ENCODE measurements at places on chromosomes 7 and 10. TPM values are rescaled to one million over a fixed set of nuclear protein-coding genes. Genes with fewer than 3 reads are reported as not detected.
A peak's percentile ranks its signal among the peaks of the same experiment; 100 is the strongest.

DNA sequence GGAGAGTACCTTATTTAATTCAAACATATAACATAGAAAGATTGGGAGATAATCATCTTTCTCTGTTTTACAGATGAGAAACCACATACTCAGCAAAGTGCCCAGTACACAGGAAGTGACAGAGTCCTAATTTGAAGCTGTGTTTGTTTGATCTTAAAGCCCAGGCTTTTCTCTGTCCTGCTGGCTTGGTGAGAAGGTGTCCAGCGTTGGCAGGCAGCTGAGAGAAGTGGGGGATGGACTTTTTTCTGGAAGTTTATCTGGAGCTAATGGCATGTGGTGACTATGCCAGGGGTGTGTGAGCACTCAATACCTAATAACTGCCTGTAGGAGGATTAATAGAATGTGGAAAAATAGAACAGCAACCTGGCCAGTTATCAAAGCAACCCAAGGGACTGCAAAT, 60.8 kb downstream of the NPSR1 start:
- no peak for DNase-seq

- DNase-seq = peak; percentile 5
These were observed 4.8 kb upstream of the EVX1 start for GRCh38 chr7:27237735-27238334.

GHRHR gene
- not detected for polyA plus RNA-seq

CALML5 gene
- polyA plus RNA-seq = not detected

NEUROD6 gene
- polyA plus RNA-seq = not detected

DNA sequence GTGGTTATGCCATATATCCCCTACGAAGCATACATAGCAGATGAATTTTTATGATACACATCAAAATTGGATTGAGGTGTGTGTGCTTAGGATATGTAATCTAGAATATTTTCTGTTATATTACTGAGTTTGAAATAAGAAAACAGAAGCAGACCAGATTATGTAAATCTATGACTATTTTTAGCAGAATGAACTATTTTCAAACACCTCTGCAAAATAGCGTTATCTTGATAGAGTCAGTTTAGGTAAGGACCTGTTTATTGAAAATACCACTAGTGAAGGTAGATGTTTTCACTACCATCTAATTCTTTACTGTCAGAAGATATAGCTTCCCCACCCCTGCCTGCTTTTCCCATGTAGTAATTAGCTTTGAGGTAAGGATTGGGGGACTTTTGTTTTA, 9.1 kb downstream of the LANCL2 start:
- no peak for DNase-seq

GRCh38 chr7:111903797-111904196, 302.4 kb downstream of the DOCK4 start:
- no peak for DNase-seq

AGAP9 gene
- 10.0 TPM for polyA plus RNA-seq

DNA sequence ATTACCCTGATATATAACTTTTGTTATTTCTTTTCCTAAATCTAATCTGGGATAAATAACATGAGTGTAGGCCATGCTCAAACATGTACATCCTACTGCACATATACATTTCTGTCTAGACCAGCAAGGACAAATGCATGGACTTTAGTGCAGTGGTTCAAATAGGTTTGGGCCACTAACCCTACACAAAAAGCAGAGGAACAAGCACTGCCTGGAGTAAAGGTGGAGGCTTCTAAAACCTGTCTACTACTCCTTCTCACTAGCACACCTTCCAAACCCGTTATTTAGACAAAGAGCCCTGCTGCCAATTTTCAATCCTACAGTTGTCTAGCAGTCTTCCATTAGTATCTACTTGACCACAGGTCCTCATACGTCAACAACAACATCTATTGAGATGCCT, 34.8 kb downstream of the SGCE start:
- DNase-seq = no peak

- no peak for DNase-seq
These were observed 17.2 kb upstream of the FAM170B start for GRCh38 chr10:49151025-49151445.

GET4 gene
- polyA plus RNA-seq = 30.9 TPM

TMEM213 gene
- polyA plus RNA-seq = not detected

DNA sequence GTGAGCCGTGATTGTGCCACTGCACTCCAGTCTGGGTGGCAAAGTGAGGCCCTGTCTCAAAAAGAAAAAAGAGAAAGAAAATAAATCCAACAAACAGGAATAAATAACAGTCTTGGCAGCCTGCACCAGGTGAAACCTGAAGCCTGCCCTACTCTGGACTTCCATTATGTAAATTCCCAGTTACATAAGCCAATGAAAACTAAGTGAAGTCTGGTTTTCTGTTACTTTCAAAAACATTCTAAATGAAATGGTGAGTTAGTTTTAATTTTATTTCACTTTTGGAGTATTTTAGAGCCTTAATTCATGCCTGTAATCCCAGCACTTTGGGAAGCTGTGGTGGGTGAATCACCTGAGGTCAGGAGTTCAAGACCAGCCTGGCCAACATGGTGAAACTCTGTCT, 22.5 kb upstream of the HIBADH start:
- no peak for DNase-seq

- peak; percentile 54 for DNase-seq
These were observed 43.5 kb downstream of the CDCA7L start for GRCh38 chr7:21902240-21902639.

CLCN1 gene
- polyA plus RNA-seq = not detected

- no peak for DNase-seq
These were observed 844.9 kb upstream of the PHF14 start for GRCh38 chr7:10128748-10129147.

GRCh38 chr7:156764766-156765165, 124.2 kb downstream of the RNF32 start:
- DNase-seq = no peak

CPA4 gene
- 316 TPM for polyA plus RNA-seq

- no peak for DNase-seq
These were observed 695 bp downstream of the HSPA12A start for GRCh38 chr10:116741391-116742351.

LRRD1 gene
- polyA plus RNA-seq = 0.02 TPM

TRIM50 gene
- polyA plus RNA-seq = not detected

PAX2 gene
- polyA plus RNA-seq = not detected

GRCh38 chr10:50988792-50989191, 85.5 kb upstream of the PRKG1 start:
- peak; percentile 53 for DNase-seq

DNA sequence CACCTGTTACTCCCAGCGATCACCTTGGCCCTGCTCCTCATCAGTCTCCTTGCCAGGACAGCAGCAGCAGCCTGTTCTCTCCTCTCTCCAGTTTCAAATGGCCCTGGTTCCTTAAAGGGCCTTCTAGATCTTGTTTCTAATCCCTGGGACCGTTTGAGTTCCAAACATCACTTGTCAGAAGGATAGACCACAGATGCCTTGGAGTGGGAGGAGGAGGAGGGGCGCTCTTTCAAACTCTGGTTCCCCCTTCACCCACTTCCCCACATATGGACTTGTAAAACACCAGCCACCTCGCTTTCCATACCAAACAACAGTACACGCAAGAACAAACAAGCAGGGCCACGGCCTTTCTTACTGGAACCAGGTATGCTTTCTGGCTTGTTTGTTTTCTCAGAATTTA, 104.8 kb downstream of the PLXNA4 start:
- no peak for DNase-seq

GPRIN2 gene
- polyA plus RNA-seq = not detected

ADRA2A gene
- not detected for polyA plus RNA-seq

DNA sequence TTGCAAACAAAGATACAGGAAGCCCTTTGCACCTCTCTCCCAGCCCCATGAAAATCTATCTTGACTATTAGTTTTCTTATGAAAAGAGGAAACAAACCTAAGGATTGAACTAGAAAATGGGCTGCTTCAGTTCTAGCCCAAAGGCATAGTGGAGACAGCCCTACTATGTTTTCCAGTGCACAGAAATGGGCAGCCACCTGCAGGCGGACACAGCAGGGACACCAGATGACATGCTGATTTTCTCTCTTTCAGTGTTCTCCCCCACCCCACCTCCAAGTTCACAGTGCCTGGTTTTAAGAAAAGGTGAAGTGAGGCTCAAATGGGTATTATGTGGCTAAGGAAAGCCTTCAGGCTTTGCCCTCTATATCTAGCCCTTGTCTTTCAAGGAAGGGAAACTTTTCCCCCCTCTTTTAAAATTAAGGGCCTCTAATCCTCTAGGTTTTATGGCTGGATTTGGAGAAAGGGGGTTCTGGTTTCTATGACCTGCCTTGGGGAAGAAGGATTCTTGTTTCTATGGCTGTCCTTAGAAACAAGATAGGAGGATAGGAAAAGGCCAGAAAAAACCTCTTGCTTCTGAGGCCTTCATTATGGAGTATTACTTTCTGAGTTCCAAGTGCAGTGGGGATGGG, 23.5 kb upstream of the DDX50 start:
- DNase-seq = no peak

- peak; percentile 86 for DNase-seq
These were observed 9.8 kb downstream of the CEP41 start for GRCh38 chr7:130430841-130431666.

GRCh38 chr7:20786049-20786412, 655 bp downstream of the SP8 start:
- DNase-seq = no peak

DNA sequence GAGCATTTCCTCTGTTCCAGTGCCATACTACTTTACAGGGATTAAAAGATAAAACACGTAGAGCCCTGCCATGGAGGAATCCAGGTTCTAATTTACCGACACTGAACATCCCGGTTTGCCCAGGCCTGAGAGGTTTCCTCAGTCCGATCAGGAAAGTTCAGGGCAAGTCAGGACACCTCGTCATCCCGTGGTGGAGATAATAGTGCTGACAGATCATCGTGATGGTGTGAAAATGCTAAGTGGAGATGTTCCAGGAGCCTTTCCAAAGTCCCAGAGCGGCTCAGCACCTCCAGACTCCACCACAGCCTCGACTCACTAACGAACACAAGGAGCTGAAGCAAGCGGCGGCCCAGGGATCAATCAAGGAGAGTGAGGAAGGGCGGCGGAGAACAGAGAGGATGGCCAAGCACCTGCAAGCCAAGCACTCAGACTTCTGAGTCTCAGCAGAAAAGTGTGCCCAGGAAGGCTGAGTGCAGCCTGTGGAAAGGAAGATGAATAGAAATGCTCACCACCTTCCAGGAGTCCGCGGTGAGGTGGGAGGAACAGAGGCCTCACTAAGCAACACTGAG, 103.7 kb upstream of the VWC2 start:
- DNase-seq = no peak

DNA sequence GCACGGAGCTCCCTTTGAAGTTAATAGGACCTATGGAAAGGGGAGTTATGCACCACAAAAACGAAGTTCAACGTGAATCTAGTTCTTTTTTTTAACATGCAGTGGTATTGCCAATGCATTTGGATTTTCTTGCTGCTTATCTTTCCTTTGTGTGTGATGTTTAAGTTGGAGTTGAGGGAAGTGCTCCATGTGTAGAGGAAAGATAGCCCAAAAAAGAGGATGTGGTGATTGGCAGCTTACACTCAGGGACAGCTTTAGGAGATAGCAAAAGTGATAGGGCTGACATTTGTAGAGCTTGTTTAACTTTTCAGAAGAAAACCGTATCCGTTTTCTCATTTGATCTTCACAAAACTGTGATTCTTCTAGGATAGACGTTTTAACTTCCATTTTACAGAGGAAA, 101.3 kb downstream of the MDFIC start:
- no peak for DNase-seq

DNA sequence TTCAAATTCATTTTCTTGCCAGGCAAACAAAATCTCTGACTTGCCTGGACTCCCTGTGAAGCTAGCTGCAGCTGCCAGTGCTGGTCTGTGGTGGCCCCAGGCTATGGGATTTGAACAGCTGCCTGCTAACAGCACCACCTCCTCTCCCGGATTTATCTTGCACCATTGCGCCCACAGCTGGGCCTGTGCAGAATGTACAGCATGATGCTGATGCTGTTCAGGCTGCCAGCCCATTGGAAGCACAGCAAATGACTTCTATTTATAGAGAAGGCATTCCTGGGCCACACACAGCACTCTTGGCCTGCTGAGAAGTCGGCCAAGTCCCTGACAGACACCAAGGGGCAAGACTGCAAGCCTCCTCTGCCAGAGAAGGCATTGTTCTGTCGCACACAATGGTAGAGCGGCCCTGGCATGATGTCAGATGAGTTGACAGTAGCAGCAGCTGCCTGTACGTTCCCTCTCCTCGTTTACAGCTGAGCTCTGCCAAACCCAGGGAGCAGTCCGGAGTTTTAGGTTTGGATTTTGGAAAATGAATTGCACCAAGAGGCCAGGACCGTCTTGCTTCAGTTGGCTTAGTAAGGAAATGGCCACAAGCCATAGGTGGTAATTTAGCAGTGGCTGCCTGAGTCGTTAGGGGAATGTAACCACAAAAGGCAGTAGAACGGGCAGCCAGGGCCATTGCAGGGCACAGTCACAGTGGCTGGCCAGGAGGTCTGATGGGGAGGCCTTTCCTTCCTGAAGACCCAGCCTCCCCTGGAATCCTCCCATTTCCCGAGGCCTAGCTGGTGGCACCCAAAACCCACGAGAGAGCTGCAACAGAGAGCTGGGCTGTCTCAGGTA, 38.5 kb downstream of the MTURN start:
- peak; percentile 89 for DNase-seq

DNA sequence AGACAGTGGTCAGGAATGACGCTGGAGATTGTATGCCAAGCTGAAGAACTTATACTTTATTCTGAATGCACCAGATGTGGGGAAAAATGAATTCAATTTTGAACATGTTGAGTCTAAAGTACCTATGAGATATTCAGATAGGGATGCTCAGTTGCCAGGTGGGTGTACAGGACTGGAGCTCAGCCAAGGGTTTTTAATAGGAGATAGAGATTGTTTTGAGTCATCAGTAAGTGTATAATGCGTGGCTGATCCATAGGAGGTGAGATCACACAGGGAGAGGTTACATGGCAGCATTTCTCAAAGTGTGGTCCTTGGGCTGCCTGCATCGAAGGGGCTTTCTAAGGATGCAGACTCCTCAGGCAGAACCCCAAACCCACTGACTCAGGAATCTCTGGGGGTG, 6.8 kb upstream of the HIPK2 start:
- no peak for DNase-seq

DNA sequence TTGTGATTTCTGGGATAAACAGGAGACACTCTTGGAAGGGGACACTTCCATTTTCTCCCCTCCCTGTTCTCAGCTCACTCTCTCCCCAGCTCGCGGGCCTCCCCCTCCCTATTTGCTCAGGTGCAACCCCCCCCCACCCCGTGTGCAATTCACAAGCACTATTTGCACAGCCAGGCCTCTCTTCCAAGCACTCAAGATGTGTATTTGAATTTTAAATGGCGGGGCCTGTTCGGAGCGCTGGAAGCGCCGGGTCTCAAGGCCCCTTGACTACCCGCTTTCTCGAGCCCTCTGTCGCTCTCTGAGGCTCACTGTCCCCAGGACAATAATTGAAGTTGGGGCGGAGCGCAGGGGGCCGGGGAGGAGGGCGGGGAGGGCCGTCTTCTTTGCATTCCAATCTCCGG, 7.8 kb downstream of the SHH start:
- no peak for DNase-seq

GRCh38 chr10:75547391-75548298, 116.2 kb downstream of the LRMDA start:
- peak; percentile 9 for DNase-seq

PON3 gene
- not detected for polyA plus RNA-seq

DNA sequence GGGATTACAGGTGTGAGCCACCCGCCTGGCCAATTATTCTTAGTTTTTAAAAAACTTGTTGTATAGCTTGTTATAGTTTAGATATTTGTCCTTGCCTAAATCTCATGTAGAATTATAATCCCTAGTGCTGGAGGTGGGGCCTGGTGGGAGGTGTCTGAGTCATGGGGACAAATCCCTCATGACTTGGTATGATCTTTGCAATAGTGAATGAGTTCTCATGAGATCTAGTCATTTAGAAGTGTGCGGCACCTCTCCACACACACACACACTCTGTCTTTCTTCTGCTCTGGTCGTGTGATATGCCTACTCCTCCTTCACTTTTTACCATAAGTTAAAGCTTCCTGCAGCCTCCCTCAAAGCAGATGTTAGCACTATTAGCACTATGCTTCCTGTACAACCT, 37.2 kb downstream of the FAM149B1 start:
- DNase-seq = no peak
